ENCODE measurements at places on chromosomes 3 and 15. TPM values are rescaled to one million over a fixed set of nuclear protein-coding genes. Genes with fewer than 3 reads are reported as not detected.

DISP2 gene
- 0.59 TPM for total RNA-seq

ATOSA gene
- 5.8 TPM for total RNA-seq

DNA sequence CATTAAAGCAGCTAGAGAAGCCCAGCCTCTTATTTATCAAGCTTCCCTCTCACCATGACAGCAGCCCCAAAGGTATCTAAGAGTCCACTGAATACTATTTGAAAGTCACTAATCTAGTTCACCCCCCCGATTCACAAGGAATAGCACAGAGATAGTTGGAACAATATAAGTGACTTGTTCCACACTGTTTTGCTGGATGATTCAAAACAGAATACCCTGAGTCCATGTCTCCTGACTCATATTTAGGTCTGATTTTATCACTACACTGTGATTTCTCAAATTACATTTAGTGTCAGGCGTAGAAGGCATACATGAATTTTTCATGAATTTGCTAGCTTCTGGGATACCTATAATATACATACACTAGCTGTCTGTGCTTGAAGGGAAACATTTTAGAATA, 18.7 kb upstream of the EOGT start:
- no peak for DNase-seq
- H3K36me3 ChIP-seq: peaks cover 47% of the 10 kb centered on the region
- no peaks in the 10 kb centered on the region for H3K27me3 ChIP-seq
- H3K27ac ChIP-seq: no peak overlapping the region

EDC3 gene
- 56.6 TPM for total RNA-seq

DNA sequence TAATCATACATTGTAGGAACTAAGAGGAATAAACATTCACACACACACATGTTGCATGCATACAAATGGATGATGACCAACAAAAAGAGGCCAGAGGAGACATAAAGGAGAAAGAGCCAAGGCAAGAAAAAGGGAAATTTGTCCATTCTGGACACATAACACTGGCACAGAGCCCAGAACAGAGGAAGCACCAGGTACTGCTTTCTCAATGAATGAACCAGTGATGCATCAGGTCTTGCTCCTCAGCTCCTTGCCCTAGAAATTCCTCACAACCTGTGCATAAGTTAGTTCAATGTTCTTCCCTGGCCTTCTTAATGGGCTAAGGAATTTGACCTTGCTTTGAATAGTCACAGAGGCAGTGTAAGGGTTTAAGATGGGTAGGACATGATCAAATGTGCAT, 270.3 kb downstream of the ERC2 start:
- no peaks in the 10 kb centered on the region for H3K36me3 ChIP-seq
- DNase-seq: no peak
- no peak overlapping the region for H3K27ac ChIP-seq

COL6A5 gene
- 0.04 TPM for total RNA-seq

SCN11A gene
- total RNA-seq: 0.17 TPM

PLCB2 gene
- 7.4 TPM for total RNA-seq

GRCh38 chr3:173584093-173584837, 186.7 kb downstream of the NLGN1 start:
- no peak overlapping the region for H3K27ac ChIP-seq
- H3K36me3 ChIP-seq: no peaks in the 10 kb centered on the region
- no peaks in the 10 kb centered on the region for H3K27me3 ChIP-seq
- H3K4me3 ChIP-seq: peak overlapping the region; percentile 84

ZBTB20 gene
- total RNA-seq: 0.70 TPM

CLDN16 gene
- total RNA-seq: not detected

DNA sequence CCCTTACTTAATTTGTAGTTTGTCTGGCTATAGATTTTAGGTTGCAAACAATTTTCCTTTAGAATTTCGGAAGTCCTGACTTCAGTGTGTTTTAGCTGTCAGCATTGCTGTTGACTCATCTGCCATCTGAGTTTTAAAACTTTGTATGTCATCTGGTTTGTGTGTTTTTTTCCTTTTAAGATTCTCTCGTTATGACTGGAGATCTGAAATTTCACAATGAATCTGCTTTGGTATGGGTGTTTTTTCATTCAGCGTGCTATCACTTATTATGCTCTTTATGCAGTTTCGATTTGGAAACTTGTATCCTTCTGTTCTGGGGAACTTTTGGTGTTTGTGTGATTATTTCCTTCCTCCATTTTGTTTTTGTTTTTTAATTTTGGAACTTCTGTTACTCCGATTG, 53.7 kb upstream of the ZNF280D start:
- no peak overlapping the region for H3K27ac ChIP-seq
- no peak overlapping the region for H3K4me3 ChIP-seq
- no peaks in the 10 kb centered on the region for H3K27me3 ChIP-seq
- H3K4me1 ChIP-seq: no peaks in the 10 kb centered on the region
- no peaks in the 10 kb centered on the region for H3K36me3 ChIP-seq
- DNase-seq: no peak

RHCG gene
- total RNA-seq: 0.31 TPM

GRCh38 chr15:67937153-67937761, 97.4 kb upstream of the RNU6-1 start:
- no peaks in the 10 kb centered on the region for H3K27me3 ChIP-seq
- no peaks in the 10 kb centered on the region for H3K4me1 ChIP-seq
- DNase-seq: peak; percentile 52
- H3K4me3 ChIP-seq: no peak overlapping the region
- H3K27ac ChIP-seq: no peak overlapping the region

DNA sequence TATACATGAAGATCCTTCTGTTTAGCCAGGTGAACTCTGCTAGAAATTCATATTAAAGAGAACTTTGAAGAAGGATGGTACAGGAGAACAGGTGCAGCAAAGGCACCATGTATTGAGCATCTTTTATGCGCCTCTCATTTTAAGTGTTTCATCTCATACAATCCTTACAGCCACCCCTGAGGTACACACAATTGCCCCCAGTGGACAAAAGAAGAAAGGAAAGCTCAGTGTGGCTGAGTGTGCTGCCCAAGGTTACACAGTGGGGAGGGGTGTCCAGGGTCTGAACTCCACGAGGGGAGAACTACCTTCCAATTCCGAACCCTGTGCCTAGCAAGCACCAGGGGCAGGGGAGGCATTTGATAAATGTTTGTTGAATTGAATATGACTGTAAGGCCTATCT, 98.6 kb downstream of the MECOM start:
- H3K27me3 ChIP-seq: no peaks in the 10 kb centered on the region
- no peak overlapping the region for H3K27ac ChIP-seq
- H3K4me3 ChIP-seq: no peak overlapping the region
- no peaks in the 10 kb centered on the region for H3K4me1 ChIP-seq
- no peak for DNase-seq

DNA sequence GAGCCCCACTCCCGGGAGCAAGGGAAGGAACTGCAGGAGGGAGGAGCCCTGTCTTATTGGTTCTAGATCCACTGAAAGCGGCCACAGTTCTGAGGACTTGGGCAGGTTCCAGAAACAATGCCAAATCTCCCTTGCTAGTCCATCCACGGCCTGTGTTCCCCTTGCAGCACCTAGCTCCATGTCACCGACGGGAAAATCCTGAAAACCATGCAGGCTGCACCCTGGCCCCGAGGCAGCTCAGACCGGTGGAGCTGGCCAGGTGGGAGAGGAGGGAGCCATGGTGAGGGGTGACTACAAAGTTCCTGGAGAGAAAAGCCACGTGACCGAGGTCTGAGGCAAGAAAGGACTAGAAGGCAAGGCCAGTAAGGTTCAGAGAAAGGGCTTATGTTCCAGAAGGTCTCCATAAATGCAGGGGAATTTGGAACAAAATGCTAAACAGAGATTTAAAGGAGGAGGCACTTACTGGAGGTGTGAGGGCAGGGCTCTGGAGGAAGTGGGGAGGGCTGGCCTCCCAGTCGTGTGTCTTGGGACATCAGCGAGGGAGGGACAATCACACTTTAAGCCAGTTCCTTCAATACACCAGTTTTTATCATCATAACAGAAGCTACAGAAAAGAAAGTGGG, 5.4 kb downstream of the MGLL start:
- no peak overlapping the region for H3K27ac ChIP-seq
- H3K36me3 ChIP-seq: no peaks in the 10 kb centered on the region
- no peaks in the 10 kb centered on the region for H3K4me1 ChIP-seq
- DNase-seq: no peak
- peaks cover 3% of the 10 kb centered on the region for H3K27me3 ChIP-seq

DNA sequence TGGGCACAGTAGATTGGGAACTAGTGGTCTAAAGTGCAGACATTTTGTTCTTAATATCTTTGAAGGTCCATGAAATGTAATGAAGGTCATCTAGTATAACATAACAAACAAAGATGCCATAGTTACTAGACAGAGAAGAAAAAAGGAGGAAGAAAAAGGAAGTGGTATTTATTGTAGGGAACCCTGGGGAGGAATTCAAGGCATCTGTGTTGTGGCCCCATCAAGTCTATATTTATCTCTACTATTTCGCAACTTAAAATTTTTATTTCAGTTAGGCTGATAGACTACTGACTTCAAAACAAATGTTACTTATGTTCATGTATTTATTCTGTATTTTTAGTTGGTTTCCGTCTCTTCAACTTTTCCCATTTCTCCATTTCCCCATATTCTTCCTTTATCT, 48.9 kb upstream of the ZDHHC23 start:
- H3K36me3 ChIP-seq: no peaks in the 10 kb centered on the region
- no peak overlapping the region for H3K27ac ChIP-seq
- no peak overlapping the region for H3K4me3 ChIP-seq
- H3K4me1 ChIP-seq: no peaks in the 10 kb centered on the region
- H3K27me3 ChIP-seq: no peaks in the 10 kb centered on the region
- no peak for DNase-seq

DNA sequence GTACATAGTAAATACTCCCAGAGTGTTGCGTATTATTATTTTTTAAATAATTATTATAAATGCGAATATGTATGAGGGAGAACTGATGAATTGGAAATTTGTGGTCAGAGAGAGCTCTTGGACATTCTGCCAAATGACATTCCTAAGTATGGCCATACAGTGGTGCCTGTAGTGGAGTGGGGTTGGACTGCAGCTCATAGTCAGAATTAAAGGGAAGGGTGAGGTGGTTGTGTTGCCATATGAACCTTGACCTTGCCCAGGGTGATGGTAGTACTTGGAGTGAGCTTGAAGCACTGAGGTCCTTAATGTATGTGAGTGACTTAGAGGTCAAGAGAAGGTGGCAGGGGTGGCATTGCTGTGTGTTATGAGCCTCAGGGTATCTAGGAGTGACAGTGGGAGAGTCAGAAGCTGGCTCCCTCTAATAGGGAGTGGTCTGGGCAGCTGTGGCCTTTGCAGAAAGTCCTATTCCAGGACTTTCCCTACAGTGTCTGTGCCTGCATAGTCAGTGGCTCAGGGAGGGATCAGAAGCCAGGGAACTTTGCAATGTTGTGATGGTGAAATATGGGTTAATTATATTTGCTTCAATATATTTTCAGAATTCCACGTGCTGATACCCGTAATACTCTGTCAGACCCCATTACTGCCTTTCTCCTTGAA, 26.2 kb downstream of the PDE8A start:
- H3K4me3 ChIP-seq: no peak overlapping the region
- H3K27me3 ChIP-seq: no peaks in the 10 kb centered on the region
- H3K4me1 ChIP-seq: no peaks in the 10 kb centered on the region
- no peak overlapping the region for H3K27ac ChIP-seq

AHSG gene
- total RNA-seq: not detected

- H3K4me1 ChIP-seq: peaks cover 4% of the 10 kb centered on the region
- no peak for DNase-seq
- no peaks in the 10 kb centered on the region for H3K27me3 ChIP-seq
- no peak overlapping the region for H3K4me3 ChIP-seq
- H3K36me3 ChIP-seq: no peaks in the 10 kb centered on the region
Observed at GRCh38 chr3:39186692-39187151, 5.7 kb downstream of the XIRP1 start.

DNA sequence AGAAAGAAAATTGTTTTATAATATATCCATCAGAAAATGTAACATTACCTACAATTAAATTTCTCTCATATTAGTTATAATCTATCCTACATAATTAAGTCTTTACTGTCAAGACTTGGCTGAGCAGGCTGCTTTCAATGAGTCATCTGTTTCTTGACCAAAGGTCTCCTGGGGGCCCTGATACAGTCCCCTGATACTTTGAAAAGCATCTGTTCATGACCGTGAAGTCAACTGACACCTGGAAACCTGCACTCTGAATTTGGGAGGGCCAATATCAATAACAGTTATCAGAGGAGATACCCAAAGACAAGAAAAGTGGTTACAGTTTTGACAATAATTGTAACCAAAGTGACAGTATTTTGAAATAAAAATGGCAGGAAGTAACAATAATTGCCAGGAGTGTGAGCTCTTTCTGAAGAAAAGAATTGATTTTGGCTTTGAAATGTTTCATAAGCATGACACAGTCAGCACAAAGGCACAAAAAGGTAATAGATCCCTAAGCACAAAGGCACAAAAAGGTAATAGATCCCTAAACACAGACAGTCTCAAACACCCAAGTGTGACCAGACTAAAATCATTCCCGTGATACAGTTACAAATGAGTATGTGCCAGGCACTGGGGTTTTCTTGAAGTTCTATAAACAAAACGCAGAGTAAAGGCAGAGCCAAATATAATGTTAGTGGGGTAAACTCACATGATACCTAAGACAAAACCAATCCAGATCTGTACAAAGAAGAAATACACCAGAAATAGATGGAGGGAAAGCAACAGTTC, 260.7 kb downstream of the PLOD2 start:
- H3K36me3 ChIP-seq: no peaks in the 10 kb centered on the region
- H3K27me3 ChIP-seq: no peaks in the 10 kb centered on the region
- H3K27ac ChIP-seq: no peak overlapping the region

DNA sequence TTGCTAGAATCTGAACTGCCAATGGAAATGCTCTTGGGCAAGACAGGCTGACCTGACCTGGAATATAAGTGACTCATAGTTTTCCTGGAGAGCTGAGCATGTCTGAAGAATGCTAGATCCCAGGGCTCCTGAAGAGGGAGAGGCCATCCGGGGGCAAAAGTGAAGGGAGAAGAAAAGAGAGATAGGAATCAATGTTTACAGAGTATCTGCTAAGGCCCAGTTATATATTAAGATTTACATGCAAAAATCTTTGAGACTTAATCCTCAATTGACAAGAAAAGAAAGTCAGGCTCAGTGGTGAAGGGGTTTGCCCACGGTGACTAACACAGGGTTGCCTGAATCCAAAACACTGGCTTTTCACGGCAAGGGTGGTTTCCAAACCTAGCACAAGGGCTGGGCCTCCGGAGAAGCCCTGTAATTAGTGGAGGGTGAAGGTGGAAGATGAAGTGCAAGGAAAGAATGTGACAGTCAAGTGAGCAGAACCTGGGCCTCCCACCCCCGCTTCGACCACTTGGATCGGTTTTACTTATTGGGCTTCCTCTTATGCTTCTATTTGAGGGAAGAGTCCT, 91.7 kb upstream of the FGF12 start:
- no peak for DNase-seq
- H3K4me1 ChIP-seq: peaks cover 2% of the 10 kb centered on the region
- H3K36me3 ChIP-seq: no peaks in the 10 kb centered on the region
- H3K27ac ChIP-seq: no peak overlapping the region
- H3K4me3 ChIP-seq: no peak overlapping the region

P2RY14 gene
- total RNA-seq: not detected

- H3K27ac ChIP-seq: no peak overlapping the region
- H3K36me3 ChIP-seq: peaks cover 11% of the 10 kb centered on the region
- H3K27me3 ChIP-seq: no peaks in the 10 kb centered on the region
- H3K4me3 ChIP-seq: no peak overlapping the region
- DNase-seq: no peak
Observed at GRCh38 chr3:9682096-9682495, 21.5 kb upstream of the CPNE9 start.

Data from H9 (cell line).